ENCODE measurements at places on chromosomes 12 and 14. TPM values are rescaled to one million over a fixed set of nuclear protein-coding genes. Genes with fewer than 3 reads are reported as not detected.

DNA sequence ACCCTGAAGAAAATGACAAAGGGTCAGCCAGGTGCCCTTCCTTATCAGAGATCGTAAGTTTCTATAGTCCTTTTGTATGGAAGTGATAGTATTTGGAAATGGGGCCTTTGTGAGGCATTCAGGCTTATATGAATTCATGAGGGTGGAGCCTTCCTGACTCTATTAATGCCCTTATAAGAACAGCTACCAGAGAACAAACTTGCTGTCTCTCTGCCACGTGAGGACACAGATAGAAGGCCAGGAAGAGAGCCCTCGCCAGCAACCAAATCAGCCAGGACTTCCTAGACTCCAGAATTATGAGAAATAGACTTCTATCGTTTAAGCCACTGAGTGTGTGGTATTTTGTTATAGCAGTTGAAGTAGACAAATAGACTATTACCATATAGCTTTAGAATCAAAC lies 36.7 kb downstream of the TRMT5 start:
- no peak for DNase-seq

SLC25A47 gene
- not detected for total RNA-seq

SLC17A8 gene
- total RNA-seq: not detected

- DNase-seq: no peak
Measured at GRCh38 chr12:76586764-76587395, 27.3 kb upstream of the OSBPL8 start.

- DNase-seq: no peak
Measured at GRCh38 chr12:30485230-30485890, 210.3 kb downstream of the IPO8 start.

DNA sequence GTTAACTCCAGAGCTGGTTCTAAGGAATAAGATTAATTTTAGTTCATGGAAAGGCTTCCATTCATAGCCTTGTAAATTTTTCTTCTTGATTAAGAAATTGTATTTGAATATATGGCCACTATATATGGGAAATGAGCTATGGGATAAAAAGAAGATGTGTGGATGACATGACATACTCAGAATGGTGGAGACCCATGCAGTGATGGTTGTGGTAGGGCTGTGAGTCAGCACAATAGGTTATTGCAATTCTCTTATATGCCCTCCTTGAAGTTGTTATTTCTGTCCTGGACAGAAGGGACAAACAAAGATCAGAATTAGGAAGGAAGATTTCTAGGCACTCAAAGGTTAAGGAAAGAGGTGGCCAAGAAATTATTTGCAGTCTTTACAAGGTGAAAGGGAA lies 21.5 kb downstream of the RASSF9 start:
- no peak for DNase-seq

DNA sequence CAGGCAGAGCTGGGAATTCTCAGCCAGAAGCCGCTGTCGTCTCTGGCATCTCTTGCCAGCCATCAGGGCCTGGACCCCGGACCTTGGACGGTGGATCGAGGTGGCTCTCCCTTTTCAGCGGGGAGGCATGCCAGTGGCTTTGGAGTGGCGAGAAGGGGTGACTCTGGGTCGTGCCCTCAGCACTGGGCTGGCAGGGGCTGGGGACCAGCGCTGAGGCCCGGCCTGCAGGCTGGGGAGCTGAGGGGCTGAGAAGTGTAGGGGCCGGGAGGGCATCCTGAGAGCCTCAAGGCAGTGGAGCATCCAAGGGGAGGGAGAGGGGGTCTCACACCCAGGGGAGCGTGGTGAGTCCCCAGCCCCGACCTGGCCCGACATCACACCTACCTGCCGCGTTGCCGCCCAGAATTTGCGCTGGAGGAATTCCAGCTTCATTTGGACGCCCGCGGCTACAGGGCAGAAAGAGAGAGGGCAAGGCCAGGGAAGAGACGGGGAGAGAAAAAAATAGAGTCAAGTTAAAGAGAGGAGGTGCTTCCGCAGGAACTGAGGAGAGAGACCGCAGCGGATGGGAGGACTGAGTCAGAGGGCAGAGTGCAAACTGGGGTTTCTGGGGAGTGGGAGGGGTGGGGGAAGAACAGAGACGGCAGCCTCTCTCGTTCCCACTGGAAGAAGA lies 9.0 kb upstream of the LRTM2 start:
- DNase-seq: no peak

AQP5 gene
- total RNA-seq: not detected

RAPGEF3 gene
- total RNA-seq: 6.1 TPM

- DNase-seq: no peak
Measured at GRCh38 chr14:104895207-104895785, 29.4 kb upstream of the PLD4 start.

DNA sequence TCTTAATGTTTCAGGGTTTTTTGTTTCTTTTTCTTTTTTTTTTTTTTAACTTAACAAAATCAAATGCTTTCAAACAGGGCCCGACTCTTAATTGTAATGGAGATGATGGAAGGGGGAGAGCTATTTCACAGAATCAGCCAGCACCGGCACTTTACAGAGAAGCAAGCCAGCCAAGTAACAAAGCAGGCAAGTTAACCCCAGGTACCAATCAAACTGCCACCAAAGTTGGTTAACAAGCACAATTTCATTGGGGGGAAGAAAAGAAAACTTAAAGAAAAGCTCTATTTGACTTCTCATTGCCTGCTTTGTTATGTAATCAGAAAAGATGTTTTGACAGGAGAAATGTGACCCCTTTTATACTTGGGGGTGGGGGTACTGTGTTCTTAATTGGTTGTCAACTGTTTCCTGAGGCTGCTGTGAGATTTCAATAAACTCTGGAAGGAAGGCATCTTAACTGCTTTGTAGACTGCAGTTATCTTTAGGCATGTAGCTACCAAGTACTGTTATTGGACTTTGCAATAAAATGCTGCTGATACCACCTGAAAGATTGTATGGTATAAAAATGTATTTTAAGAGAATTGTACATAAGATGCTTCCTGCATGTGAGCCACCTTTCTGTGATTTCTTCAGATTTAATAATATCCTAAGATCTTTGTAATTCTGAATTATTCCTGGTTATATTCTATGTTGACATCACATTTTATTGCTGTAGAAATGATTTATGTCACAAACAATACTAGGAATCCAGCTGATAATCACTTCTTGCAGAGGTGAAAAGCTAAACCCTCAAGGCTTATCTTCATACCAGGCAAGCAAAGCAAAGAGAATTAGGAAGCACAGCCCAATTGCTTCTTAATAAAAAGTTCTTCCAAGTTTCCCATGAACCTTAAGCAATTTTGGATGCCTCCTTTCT lies 26.9 kb downstream of the MAPKAPK5 start:
- DNase-seq: no peak

DNA sequence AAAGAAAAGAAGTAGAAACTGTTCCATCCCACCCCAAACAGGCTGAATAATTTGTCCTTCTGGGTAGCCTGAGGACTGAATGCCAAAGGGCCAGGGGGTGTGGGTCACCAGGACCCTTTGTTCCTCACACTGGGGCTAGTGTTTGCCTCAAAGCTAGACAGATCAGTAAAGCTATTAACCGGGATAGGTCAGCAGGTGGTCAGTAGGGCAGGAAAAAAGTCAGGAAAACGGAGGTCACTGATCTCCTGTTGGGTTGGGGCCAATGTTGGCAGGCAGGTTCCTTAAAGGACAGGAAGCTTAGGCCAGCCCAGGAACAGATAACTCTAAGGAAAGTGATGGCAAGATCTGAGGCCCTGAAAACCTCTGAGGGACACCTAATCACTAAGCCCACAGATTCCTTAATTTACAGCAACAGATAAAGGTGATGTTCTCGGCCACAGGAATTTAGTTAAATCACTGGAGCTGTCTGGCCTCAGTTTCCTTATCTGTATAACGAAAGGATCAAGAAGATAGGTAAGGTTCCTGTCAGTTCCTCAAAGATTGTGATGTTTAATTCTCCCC lies 22.7 kb upstream of the TMPO start:
- DNase-seq: no peak

DNA sequence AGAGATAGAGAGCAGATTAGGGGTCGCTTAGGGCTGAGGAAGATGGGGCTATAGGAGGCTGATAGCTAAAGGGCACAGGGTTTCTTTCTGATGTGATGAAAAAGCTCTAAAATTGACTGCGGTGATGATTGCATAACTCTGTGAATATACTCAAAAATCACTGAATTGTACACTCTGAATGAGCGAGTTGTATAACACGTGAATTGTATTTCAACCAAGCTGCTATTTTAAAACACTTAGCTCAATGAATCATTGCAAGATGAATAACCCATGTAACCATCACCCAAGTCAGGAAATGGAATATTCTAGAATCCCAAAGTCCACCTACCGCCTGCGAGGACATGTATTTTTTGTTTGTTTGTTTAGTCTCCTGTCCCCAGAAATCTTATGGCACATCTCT lies 60.1 kb upstream of the CCND2 start:
- DNase-seq: no peak

ALG10 gene
- total RNA-seq: 3.9 TPM

RGS6 gene
- total RNA-seq: not detected

- no peak for DNase-seq
Measured at GRCh38 chr14:64095620-64096019, 198.6 kb downstream of the ESR2 start.

KRT85 gene
- not detected for total RNA-seq

GRCh38 chr14:34324363-34324795 lies 137.7 kb downstream of the SPTSSA start:
- DNase-seq: no peak

GRCh38 chr14:98798099-98798498 lies 473.9 kb downstream of the BCL11B start:
- no peak for DNase-seq

DNA sequence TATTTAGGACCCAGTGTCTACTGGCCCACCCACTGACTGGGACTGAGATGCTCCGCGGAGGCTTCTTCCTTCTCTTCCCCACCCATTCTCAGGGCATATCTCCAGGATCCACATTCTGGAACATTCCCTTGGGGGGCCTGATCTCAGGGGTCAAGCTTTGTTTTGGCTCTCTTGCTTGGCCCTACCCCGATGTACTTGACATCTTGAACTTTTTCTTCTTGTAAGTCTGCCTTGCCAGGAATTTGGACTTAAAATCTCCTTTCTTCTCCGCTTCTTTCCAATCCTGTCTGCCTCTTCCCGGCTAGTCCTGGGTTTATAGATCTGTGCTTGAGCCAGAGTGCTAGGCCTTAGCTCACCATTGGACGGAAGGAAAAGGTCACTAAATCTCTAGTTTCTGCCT lies 22.1 kb downstream of the DACT1 start:
- DNase-seq: no peak

GRCh38 chr12:39574785-39575497 lies 44.7 kb downstream of the ABCD2 start:
- DNase-seq: no peak

GRCh38 chr12:68980476-68981212 lies 47.7 kb upstream of the CPM start:
- no peak for DNase-seq

GRCh38 chr14:25537846-25538455 lies 488.0 kb upstream of the STXBP6 start:
- peak; percentile 10 for DNase-seq

GRCh38 chr14:62066304-62066703 lies 304.1 kb downstream of the SNAPC1 start:
- no peak for DNase-seq

DNA sequence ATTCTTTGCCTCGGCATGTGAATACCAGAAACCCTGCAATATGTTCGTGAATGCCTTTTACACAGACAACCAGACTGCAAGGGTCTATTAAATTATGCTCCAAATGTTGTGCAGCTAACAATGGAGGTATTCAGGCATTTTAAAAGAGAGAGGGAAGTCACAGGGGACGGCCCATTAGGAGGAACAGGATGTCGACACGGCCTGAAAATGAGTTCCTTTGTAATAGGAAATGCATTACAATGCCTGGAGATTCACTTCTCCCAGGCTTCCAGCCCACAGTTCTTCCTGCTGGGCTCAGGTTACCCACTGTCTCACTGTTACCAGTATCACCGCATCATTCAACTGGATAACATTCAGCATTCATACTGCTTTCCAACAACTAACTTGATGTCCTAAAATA lies 2.5 kb downstream of the DUSP6 start:
- DNase-seq: peak; percentile 60

PCNX1 gene
- 25.4 TPM for total RNA-seq

- DNase-seq: no peak
Measured at GRCh38 chr12:8127138-8127537, 3.7 kb downstream of the CLEC4A start.

DNA sequence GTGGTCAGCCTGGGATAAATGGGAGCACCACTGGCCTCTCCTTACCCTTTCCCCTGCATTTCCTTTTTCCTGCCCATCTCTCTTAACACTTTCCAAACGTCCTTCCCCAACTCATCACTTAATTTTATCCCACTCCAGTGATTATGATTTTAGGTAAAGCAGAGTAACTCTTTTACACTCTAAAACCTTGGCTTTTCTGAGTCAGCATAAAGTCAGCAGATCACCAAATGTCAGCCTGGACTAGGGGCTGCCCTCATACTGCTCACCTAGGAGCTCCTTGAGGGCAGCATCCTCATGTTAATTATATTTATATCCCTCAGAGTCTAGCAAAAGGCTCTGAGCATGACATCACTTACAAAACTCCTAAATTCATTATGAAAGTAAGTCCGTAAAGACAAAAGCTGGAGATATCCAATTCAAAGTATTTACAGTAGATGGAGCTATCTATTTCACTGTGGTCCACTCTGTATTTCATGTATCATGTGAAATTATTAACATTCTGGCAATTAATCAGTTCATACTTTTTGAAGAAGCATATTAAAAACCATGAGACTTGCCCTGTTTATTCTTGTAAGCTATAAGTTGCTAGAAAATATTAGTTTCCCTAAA lies 17.0 kb upstream of the DICER1 start:
- no peak for DNase-seq

DNA sequence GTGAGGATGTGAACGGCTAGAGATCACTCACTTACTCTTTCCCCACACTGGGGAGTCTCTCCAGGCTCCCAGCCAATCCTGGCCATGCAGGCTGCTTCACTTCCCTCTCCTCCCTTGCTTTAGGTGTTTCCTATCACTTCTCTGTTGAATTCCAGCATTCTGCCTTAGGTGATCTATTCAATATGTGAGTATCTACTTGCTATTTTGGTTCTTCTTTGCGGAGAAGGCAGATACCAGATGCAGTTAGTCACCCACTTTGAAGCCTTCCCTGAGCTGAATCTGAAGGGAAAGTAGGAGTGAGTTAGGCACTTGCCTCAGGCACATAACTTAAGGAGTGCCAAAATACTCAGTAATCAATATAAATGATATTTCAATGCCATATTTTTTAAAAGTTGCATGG lies 36.0 kb upstream of the FAR2 start:
- no peak for DNase-seq

KRT83 gene
- total RNA-seq: not detected

GRCh38 chr14:22836301-22837113 lies at the start of gene MMP14:
MMP14 (plus strand) TSS chr14:22836585; CDS start chr14:22836818, 233 bp downstream.
- peak; percentile 80 for DNase-seq

GRCh38 chr14:20387576-20387975 lies 25.7 kb downstream of the TEP1 start:
- DNase-seq: no peak

- no peak for DNase-seq
Measured at GRCh38 chr14:55458800-55459515, 18.5 kb upstream of the TBPL2 start.

GRCh38 chr14:90318016-90318415 lies 13.7 kb downstream of the NRDE2 start:
- no peak for DNase-seq

JAG2 gene
- total RNA-seq: 12.4 TPM

P2RX2 gene
- not detected for total RNA-seq
